ENCODE measurements at places on chromosomes 13 and 19. TPM values are rescaled to one million over a fixed set of nuclear protein-coding genes. Genes with fewer than 3 reads are reported as not detected.
A peak's percentile ranks its signal among the peaks of the same experiment; 100 is the strongest.

GRCh38 chr19:1501200-1501595, 10.2 kb downstream of the REEP6 start:
- no peak overlapping the region for H3K27ac ChIP-seq
- H3K4me1 ChIP-seq: no peaks in the 10 kb centered on the region
- no peak overlapping the region for H3K4me3 ChIP-seq
- H3K36me3 ChIP-seq: no peaks in the 10 kb centered on the region
- H3K27me3 ChIP-seq: no peaks in the 10 kb centered on the region

- peak overlapping the region; percentile 5 for H3K27ac ChIP-seq
- no peak overlapping the region for H3K4me3 ChIP-seq
Observed at GRCh38 chr19:4414800-4415321, 12.4 kb downstream of the CHAF1A start.

- H3K4me3 ChIP-seq: no peak overlapping the region
- H3K4me1 ChIP-seq: no peaks in the 10 kb centered on the region
- no peak for DNase-seq
Observed at GRCh38 chr13:114124921-114125320, 7.5 kb downstream of the RASA3 start.

GRCh38 chr13:107157271-107157670, 589.3 kb upstream of the ARGLU1 start:
- no peaks in the 10 kb centered on the region for H3K36me3 ChIP-seq
- no peaks in the 10 kb centered on the region for H3K4me1 ChIP-seq
- H3K27ac ChIP-seq: no peak overlapping the region
- H3K4me3 ChIP-seq: no peak overlapping the region
- H3K27me3 ChIP-seq: no peaks in the 10 kb centered on the region

DNA sequence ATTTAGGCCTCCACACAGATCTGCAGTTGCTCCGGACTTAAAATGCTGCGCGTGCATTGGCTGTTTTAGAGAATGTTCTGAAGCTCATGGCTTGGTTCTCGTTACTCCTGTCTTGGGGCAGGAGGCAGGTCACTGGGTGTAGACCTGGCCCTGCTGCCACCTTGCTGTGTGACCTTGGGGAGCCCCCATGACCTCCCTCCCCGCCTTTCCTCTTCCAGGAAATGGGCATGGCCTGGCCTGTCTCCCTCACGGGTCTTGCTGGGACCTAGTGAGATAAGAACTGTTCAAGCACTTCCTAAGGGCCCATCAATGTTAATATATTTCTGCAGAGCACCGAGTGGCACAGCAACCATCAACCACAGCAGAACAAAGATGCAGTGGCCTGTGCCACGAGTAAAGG, 49.4 kb downstream of the KLF2 start:
- no peak overlapping the region for H3K27ac ChIP-seq
- H3K27me3 ChIP-seq: no peaks in the 10 kb centered on the region
- H3K36me3 ChIP-seq: peaks cover 30% of the 10 kb centered on the region
- no peak for DNase-seq

- H3K36me3 ChIP-seq: no peaks in the 10 kb centered on the region
- DNase-seq: no peak
- no peaks in the 10 kb centered on the region for H3K27me3 ChIP-seq
- no peaks in the 10 kb centered on the region for H3K4me1 ChIP-seq
- no peak overlapping the region for H3K27ac ChIP-seq
Observed at GRCh38 chr13:38648912-38649311, 38.0 kb upstream of the FREM2 start.

DNA sequence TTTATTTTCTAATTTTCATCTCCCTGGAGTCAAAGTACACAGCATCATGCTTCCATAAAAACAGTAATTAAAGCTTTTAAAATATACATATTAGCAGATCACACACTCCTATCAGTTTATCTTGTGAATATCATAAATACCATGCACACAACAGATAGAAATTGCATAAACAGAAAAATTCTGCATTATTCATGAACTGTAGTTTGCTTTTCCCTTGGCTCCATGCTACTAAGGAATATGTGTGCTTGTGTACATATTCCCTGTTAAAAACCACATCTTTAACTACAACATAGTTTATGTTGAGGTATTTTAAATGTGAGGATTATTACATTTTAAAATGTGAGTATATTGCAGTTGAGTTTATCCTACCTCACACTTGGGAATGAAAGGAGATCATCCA, 193.5 kb downstream of the FGF14 start:
- no peak overlapping the region for H3K27ac ChIP-seq
- H3K36me3 ChIP-seq: no peaks in the 10 kb centered on the region
- no peaks in the 10 kb centered on the region for H3K27me3 ChIP-seq
- DNase-seq: no peak
- no peak overlapping the region for H3K4me3 ChIP-seq
- no peaks in the 10 kb centered on the region for H3K4me1 ChIP-seq

GRCh38 chr19:17320435-17320834, 11.1 kb downstream of the DDA1 start:
- H3K4me3 ChIP-seq: no peak overlapping the region
- no peak for DNase-seq
- peaks cover 37% of the 10 kb centered on the region for H3K36me3 ChIP-seq
- H3K27ac ChIP-seq: no peak overlapping the region
- no peaks in the 10 kb centered on the region for H3K27me3 ChIP-seq

GRCh38 chr13:94109715-94110374, 369.6 kb downstream of the DCT start:
- no peaks in the 10 kb centered on the region for H3K36me3 ChIP-seq
- H3K27me3 ChIP-seq: no peaks in the 10 kb centered on the region
- H3K4me1 ChIP-seq: no peaks in the 10 kb centered on the region

DNA sequence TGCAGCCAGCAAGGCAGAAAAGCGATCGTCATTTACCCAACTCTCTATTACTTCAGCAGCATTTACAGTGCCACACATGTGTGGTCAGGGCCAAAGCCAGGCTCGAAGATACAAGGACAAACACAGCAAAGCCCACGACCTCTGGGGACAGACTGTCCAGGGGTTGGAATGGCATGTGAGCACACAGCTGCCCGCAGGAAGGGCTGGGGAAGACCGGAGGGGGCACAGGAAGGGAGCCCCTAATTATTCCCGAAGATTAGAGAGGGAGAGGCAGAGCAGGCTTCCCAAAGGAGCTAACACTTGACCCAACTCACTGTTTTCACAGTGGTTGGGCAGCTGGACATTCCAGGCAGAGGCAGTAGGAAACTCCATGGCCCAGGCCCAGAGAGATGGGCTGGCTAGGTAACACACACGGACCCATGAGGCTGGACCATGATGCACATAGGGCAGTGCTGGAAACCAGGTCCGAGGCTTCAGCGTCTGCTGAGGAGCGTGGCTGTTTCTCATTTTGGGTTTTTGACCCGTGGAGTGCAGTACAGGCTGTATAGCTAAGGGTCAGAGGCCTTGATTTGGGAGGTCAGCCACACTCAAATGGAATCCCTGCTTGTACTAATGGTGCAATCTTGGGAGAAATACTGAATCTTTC, 179.8 kb downstream of the FOXO1 start:
- no peak overlapping the region for H3K4me3 ChIP-seq
- no peaks in the 10 kb centered on the region for H3K36me3 ChIP-seq
- no peak overlapping the region for H3K27ac ChIP-seq

GRCh38 chr19:12843999-12844732, 5.9 kb downstream of the MAST1 start:
- H3K27ac ChIP-seq: no peak overlapping the region
- H3K4me1 ChIP-seq: peaks cover 18% of the 10 kb centered on the region
- no peaks in the 10 kb centered on the region for H3K36me3 ChIP-seq
- H3K27me3 ChIP-seq: peaks cover 57% of the 10 kb centered on the region
- DNase-seq: no peak

DNA sequence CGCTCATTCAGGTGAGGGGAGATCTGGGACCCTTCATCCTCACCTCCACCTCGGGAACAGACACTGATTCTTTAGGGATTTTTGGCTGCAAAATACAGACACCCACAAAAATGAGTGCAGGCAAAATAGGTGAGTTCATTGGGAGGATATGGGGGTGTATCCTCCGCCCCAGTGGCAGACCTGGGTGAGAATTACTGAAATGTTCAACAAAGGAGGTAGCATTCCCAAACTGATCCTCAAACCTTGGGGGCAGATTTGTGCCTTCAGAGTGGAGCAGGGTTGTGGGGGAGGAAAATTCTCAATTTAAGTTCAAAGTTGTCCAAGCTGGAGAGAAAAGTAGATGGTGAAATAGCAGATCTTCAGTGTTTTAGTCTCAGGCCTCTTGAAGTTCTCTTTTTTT, 31.3 kb upstream of the SIN3B start:
- no peak overlapping the region for H3K27ac ChIP-seq
- H3K4me1 ChIP-seq: no peaks in the 10 kb centered on the region
- no peak for DNase-seq

DNA sequence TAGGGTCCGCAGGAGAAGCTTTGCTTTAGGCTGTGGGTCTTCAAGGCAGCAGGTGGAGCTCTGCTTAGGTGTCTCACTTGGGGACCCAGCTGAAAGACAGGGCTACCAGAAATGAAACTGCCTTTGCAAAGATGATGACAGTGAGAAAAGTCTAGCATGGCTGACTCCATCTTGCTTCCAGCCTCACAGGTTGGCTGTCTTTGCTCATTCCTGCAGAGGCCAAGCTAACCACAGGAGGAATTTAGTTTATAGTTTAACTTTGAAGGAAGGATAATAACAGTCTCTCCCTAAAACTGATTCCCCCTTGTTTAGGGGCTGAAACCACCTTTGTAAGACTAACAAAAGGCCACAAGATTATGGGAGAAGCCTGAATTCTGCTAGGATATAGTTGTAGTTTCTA, 252.4 kb downstream of the UQCRFS1 start:
- H3K27ac ChIP-seq: no peak overlapping the region
- DNase-seq: no peak
- no peaks in the 10 kb centered on the region for H3K36me3 ChIP-seq
- no peaks in the 10 kb centered on the region for H3K27me3 ChIP-seq

DNA sequence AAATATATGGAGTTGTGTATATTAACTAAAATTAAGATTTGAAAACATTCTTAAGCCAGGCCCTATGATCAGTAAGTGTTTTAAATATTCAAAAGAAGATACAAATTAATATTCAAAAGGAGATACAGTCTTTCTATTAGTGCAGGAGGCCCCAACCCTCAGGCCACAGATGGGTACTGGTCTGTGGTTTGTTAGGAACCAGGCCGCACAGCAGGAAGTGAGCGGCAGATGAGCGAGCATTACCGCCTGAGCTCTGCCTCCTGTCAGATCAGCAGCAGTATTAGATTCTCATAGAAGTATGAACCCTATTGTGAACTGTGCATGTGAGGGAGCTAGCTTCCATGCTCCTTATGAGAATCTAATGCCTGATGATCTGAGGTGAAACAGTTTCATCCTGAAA, 232.9 kb downstream of the FOXO1 start:
- no peaks in the 10 kb centered on the region for H3K27me3 ChIP-seq
- H3K36me3 ChIP-seq: no peaks in the 10 kb centered on the region

- no peak overlapping the region for H3K4me3 ChIP-seq
- H3K36me3 ChIP-seq: no peaks in the 10 kb centered on the region
- peaks cover 10% of the 10 kb centered on the region for H3K27me3 ChIP-seq
- H3K4me1 ChIP-seq: no peaks in the 10 kb centered on the region
- H3K27ac ChIP-seq: no peak overlapping the region
Observed at GRCh38 chr19:28400953-28401671, 811.8 kb downstream of the UQCRFS1 start.

DNA sequence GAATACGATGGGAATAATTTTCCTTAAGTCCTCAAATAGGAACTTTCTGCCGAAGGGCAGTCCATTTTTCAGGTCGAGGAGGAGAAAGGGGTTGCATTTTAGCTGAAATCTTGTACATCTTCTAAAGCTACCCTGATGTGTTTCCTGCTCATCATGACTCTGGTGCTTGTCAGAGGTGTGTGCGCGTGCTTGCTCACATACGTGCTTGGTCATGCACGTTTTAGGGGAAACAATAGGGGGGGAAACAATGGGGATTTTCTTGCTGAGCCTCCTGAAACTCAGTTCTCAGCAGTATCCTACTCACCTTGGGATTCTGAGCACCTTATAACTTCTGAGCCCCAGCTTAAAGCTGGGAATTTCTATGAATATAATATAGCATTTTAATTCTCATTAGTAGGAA, 44.7 kb downstream of the TM9SF2 start:
- H3K4me3 ChIP-seq: no peak overlapping the region
- peaks cover 2% of the 10 kb centered on the region for H3K4me1 ChIP-seq
- H3K27ac ChIP-seq: no peak overlapping the region
- peaks cover 61% of the 10 kb centered on the region for H3K36me3 ChIP-seq
- no peak for DNase-seq

DNA sequence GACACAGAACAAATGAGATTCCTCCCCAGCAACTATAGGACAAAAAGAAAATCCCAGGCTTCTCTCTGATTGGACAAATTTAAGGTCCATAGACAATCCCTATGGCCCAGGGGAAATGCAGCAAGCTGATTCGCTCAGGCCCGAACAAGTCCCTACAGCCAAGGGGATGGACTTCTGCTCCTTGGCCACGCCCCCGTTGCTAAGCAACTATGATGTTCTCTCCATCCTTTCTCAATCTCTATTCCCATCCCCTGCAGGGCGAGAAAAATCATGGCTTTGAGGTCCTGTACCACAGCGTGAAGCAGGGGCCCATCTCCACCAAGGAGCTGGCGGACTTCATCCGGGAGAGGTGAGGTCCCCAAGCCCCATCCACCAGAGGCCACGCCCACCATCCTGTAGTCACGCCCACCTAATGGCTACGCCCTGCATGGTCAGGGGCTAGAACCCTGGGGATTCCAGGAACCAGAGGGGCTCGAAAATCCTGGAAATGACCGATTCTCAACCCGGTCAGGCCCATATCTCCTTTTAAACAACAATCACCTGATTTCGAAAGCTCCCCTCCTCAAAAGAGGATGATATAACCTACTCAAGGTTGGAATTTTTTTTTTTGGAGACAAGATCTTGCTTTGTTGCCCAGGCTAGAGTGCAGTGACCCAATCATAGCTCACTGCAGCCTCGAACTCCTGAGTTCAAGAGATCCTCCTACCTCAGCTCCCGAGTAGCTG, 11.4 kb downstream of the FCHO1 start:
- H3K27ac ChIP-seq: no peak overlapping the region
- H3K4me3 ChIP-seq: no peak overlapping the region
- no peaks in the 10 kb centered on the region for H3K27me3 ChIP-seq
- no peaks in the 10 kb centered on the region for H3K36me3 ChIP-seq

GRCh38 chr13:33935969-33936368, 118.0 kb downstream of the RFC3 start:
- no peaks in the 10 kb centered on the region for H3K36me3 ChIP-seq
- H3K4me3 ChIP-seq: no peak overlapping the region
- no peak overlapping the region for H3K27ac ChIP-seq

CYSLTR2 gene
- 0.50 TPM for total RNA-seq

ZNF345 gene
- total RNA-seq: 1.8 TPM

SLC10A2 gene
- total RNA-seq: not detected

MAMSTR gene
- 30.0 TPM for total RNA-seq

SLAIN1 gene
- total RNA-seq: 24.1 TPM

SHISA7 gene
- 0.49 TPM for total RNA-seq

CYP2F1 gene
- not detected for total RNA-seq

ZNF563 gene
- total RNA-seq: 4.3 TPM

ZNF443 gene
- total RNA-seq: 2.5 TPM

POLR2E gene
- 178 TPM for total RNA-seq

ZNF723 gene
- total RNA-seq: not detected

All from adrenal gland (tissue), 19 donors.